ENCODE measurements at places on chromosomes 2 and 18.

DNA sequence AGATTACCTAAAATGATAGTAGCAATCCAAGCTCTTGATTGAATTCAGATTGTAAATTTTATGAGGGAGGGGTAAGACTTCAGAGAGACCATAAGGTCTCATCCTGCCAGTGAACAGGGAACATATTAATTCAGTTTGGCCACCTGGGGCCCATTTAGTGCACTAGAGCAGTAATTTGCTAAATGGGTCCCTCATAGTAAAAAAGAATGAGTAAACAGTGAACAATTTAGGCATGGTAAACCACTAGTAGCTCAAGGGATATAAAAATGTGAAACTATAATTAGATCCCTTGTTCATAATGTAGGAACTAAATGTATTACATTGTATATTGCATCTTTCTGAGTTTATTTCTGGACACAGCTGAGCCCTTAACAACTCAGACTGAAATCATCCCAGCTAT lies 4.9 kb upstream of the PHLPP1 start:
- DNase-seq: no peak

GRCh38 chr2:228239207-228239906 lies 57.9 kb upstream of the SPHKAP start:
- no peak for DNase-seq

DNA sequence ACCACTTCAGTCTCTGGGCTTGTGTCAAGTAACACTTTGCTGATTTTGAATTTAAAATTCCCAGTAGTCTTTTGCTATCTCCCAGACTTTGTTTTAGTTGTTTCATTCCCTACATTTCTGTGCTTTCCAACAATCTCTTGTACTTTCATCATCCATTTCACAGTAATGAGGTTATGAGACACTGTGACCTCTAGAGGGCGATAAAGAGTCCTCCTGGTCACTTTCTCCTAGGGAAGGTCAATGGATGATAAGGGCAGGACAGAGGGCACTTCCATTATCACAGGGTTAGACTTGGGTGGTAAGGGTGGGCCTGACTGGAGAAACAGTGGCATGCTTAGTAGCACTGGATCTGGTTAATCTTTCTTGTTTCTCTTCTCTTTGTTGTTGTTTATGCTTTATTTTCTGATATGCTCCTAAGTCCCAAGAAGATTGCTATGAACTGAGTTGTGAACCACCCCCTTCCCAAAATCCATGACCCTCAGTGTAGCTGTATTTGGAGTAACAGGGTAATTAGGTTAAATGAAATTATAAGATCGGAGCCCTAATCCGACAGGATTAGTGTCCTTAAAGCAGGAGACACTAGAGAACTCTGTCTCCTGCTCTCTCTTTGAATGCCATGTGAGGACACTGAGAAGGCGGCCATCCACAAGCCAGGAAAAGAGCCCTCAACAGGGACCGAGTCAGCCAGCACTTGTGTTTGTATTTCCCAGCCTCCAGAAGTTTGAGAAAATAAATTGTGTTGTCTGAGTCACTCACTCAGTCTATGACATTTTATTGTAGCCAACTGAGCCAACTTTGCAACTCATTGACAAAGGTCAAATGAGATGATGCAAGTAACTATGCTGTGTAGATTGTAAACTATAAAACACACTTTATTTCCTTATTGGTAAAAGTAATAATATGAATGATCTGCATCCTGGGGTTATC lies 779.2 kb downstream of the CNTNAP5 start:
- DNase-seq: no peak

- DNase-seq: no peak
These were observed 12.5 kb downstream of the WIPF1 start for GRCh38 chr2:174585146-174585545.

- DNase-seq: no peak
These were observed 113.7 kb downstream of the SRBD1 start for GRCh38 chr2:45497355-45497754.

DNA sequence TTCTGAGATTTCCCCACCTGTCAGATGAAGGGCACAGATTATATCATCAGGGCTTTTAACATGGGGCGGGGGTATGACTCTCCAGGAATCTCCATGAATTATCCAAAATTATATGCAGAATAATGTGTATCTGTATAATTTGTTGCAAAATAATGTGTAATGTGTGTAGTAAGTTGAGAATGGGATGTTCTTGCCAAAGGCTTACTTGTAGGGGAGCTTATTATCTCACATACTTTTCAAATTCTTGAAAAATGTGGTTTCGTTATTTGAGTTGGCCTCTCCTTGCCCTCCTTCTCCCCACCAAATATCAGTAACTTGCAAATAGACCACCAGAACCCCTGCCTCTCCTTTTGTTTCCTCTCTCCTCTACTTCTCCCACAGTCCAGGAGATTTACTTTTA lies 35.6 kb downstream of the UBR3 start:
- DNase-seq: no peak

DNA sequence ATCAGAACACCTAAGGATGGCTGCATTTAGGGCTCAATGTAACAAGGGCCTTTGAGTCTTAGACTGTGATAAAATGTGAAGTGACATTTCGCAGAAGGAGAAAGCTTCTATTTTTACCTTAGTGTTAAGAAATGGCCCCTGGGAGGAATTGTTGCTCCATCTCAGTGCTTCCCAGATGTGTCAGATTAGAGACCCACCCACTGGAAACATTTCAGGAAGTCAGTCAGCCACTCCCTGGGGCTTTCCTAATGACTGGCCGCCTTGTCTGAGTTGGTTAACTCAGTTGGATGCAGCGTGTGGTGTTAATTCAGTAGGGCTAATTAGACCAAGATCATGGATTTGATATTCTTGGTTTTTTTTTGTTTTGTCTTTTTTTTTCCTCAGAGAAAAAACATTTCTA lies 355.9 kb downstream of the PIK3C3 start:
- DNase-seq: no peak

- DNase-seq: no peak
These were observed 20.9 kb upstream of the GMPPA start for GRCh38 chr2:219477815-219478214.

GRCh38 chr18:75871596-75871995 lies 444.1 kb upstream of the SMIM21 start:
- no peak for DNase-seq

DNA sequence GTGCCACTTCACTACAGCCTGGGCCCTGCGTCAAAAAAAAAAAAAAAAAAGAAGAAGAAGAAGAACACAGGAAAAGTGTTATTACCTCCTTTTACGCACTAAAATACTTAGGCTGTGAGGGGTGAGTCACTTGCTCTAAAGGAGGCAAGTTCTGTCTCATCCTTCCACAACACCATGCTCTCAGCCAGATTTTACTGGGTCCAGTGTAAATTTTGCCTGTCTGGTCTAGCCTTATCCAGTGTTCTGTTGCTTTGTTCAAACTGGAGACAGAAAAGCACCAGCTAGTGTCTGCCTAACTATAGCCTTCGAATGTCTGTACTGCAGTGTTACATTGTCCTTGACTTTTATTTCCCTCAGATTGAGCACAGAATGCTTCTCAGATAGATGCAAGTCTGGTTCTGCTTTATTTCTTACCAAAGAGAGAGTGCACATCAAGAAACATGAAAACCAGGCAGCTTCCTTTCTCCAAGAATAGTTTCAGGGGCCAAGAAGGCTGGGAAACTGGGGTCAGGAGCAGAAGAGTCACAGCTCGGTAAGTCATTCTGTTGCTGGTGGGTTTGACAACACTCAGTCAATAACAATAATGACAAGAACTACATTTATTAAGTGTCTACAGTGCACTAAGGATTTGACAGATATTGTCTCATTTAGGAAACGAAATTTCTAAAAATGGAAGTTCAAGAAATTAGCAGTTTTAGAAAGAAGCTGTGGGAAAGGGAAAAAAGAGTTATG lies 3.1 kb upstream of the MSGN1 start:
- DNase-seq: no peak

- no peak for DNase-seq
These were observed 34.7 kb downstream of the MMADHC start for GRCh38 chr2:149552830-149553229.

DNA sequence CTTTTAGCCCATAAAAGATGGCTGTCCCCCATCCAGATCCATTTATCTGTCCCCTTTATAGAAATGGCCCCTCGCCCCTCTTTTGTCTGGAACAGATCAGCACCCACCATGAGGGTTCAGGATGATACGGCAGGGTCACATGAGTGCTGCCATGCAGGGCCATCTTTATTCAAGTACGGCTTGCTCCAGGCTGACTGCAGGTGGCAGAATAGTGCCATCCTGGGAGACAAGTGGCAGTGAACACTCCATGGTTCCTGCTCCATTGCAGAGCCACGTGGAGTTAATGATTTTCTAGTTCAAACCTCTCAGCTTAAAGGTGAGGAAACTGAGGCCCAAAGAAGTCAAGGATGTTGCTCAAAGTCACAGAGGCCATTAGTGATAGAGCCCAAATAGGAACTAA lies 180.6 kb downstream of the CLIP4 start:
- DNase-seq: no peak

DNA sequence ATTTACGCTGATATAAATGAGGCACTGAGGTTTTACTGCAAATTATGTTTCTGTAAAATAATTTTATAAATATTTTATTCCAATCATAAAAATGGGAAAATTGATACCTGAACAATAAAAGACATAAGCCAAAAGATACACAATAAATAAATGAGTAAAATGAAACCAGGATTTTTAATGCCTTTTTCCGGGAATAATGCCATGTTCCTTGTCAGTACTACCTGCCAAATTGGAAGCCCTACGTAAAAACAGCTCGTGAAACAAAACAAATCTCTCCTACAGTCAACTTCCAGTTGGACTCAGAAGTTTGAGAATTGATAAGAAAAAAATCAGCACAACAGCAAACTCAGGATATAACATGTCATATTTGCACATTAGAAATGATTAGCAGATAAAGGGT lies 18.0 kb downstream of the GALNT3 start:
- DNase-seq: no peak

DNA sequence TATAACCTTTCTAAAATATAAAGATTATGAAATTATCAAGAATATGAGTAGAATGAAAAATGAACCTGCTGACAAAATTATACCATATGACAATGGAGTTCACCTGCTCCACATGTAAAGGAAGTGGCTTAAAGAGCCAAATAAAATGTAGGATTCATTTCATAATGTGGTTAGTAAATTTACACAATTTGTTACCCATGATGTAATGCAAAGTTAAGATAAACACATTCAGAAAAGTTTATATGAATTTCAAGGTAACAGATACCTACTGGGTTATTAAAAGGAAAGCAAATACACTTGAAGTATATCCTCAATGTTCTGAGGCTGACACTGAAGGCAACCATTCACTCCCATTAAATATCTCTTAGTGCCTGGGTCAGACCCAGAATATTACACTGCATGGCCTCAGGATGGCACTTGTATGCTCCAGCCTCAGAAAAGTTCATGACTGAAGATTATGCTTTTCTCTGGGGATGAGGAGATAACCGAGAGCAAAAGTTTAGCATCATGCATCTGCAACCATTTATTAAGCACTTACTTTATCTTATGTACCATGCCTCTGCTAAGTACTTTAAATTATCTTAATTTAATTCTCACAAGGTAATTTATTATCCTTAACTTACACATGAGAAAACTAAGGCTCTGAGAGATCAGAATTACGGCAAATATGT lies 6.2 kb downstream of the STRN start:
- no peak for DNase-seq

DNA sequence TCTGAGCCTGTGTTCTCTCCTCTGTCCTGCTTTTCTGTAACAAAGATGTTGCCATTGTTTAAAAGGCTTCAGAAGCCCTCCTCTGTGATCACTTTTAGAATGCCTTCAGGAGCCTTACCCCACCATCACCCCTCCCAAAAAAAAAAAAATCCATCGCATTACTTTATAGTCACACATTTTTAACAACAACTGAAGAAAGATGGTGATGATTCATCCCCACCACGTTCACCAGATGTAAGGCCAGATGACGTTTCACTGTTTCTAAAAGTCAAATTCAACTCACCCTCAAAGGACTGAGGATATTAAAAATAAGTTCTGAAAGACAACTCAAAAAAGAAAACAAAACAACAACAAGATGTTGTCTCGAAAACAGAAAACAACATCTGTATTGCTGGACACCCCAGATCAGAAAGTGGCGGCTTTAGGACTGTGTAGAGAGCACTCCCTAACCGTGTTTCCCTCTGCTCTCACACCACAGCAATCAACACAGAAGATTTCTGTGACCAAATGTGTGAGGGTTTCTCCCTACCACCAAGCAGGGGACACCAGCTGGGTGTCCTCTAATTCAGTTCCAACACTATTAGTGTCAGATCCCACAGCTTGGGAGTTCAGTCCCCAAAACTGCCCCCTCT lies 61.9 kb upstream of the CREB1 start:
- DNase-seq: no peak

GRCh38 chr2:217206016-217206725 lies 346.3 kb upstream of the TNP1 start:
- DNase-seq: no peak

- DNase-seq: no peak
These were observed 110.1 kb downstream of the PID1 start for GRCh38 chr2:229160984-229161383.

DNA sequence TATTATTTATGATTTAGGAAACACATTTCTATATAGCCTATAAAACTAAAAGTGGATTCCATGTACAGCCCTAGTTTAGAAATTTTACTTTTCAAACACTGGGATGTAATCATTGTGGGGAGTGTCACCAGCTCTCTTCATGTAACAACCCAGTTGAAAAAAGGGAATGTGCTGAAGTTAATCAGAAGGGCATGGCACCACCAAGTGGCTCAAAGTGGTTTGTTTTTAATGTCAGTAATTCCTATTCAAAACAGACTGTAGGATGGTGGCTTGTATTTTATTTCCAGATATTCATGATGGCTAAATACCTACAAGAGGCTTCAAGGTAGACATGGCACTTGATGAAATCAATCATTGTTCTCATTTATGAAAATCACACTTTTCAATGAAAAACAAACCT lies 58.1 kb upstream of the TMEM182 start:
- DNase-seq: no peak

- DNase-seq: no peak
These were observed 119.2 kb downstream of the MYO5B start for GRCh38 chr18:50075772-50076171.

- DNase-seq: no peak
These were observed 35.4 kb downstream of the PLEKHB2 start for GRCh38 chr2:131140581-131140980.

DNA sequence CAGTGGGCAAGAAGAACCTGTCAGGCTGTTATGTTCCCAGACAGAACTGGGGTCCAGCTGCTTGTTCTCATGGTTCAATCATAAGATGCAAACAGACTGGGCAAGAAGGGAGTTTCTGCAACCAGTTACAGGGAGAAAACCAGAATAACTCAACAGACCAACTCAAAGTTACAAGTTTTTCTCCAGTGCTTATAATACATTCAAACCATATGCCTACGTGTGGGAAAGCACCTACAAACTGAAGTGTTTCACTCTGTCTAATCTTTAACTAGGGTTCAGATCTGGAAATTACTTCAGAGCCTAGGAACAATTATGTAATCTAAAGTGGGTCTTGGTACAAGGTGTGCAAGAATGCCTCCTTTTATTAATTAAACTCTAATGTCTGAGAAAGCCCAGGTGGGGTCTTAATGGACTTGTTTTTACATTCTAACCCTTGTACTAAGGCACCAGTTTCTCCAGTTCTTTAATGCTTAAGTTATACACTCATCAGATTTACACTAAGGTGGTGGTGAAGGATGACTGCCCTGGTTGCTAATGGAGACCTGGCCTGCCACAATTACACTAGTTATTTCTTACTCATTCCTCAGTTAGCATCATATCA lies 951.9 kb downstream of the TSN start:
- DNase-seq: no peak

GRCh38 chr18:40075616-40076015 lies 1879.4 kb upstream of the PIK3C3 start:
- no peak for DNase-seq

Measured in stimulated activated CD8-positive, alpha-beta memory T cell treated with anti-CD3 and anti-CD28 coated beads, Interleukin-15, amount 100 ng/mL, for 4 hours (primary cell).